ENCODE measurements at places on chromosomes 13 and 19.

GRCh38 chr13:36259361-36260137 is 38.1 kb downstream of the CCDC169 start:
- no peak for DNase-seq

- peak; percentile 71 for DNase-seq
Observed at GRCh38 chr19:588093-588740, 1.5 kb upstream of the HCN2 start.

GRCh38 chr13:31885994-31886393 is 145.6 kb upstream of the FRY start:
- no peak for DNase-seq

- no peak for DNase-seq
Observed at GRCh38 chr19:3591876-3592613, 6.8 kb downstream of the GIPC3 start.

DNA sequence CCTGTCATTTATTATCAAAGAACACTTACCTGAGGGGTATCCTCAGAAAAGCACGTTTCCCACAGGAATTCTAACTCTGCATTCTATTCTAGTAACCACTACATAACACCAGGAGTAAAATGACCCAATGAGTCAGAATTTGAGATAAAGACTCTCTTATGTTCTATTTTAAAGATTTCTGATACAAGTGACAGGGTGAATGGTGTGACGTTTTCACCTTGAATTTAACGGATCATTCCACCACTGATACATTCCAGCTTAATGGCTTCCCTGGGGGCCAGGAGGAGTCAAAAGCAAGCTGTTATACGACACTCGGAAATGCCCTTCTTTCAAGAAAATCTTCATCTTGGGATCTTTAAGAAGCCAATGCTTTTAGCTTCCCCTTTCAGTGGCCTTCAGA is 55.2 kb downstream of the SLC7A1 start:
- DNase-seq: no peak

- DNase-seq: no peak
Observed at GRCh38 chr13:101474419-101474957, 22.0 kb downstream of the ITGBL1 start.

DNA sequence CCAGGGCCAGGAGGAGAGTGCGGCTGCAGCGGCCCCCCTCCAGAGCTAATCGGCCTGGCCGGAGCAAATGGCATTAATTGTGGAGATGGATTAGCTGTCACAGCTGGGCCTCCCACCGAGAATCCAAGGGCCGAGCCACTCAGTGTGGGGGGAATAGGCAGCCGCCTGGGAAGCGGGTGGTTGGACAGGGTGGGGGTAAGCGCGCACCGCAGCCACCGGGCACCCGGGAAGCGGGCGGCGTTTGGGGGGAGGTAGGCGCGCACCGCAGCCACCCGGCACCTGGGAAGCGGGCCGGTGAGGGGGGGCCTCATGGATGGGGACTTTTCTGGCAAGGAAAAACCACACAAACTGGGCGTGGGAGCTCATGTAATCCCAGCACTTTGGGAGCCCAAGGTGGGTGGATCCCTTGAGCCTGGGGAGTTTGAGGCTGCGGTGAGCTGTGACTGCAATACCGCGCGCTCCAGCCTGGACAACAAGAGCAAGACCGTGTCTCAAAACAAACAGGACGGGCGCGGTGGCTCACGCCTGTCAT is 9.7 kb downstream of the R3HDM4 start:
- no peak for DNase-seq

- DNase-seq: no peak
Observed at GRCh38 chr13:94657167-94657566, 55.2 kb downstream of the SOX21 start.

DNA sequence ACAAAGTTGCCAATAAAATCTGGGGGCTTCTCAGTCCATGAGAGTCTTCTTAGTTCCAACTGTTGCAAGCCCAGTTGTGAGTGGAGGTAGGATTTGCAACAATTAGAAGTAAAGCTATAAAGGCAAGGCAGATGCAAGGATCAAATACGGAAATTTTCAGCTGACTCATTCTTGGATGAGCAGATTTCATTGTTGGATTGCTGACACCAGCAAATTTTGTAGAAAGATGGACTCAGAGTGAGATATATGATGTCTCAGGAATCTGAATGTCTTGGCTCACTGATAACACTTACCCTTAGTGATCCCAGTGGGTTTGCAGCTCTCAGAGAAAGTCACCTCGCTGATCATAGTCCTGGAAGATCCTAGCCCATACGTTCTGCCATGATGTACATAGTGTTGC is 209.0 kb downstream of the GPC6 start:
- no peak for DNase-seq

- DNase-seq: no peak
Observed at GRCh38 chr19:17484520-17485185, 14.3 kb downstream of the SLC27A1 start.

DNA sequence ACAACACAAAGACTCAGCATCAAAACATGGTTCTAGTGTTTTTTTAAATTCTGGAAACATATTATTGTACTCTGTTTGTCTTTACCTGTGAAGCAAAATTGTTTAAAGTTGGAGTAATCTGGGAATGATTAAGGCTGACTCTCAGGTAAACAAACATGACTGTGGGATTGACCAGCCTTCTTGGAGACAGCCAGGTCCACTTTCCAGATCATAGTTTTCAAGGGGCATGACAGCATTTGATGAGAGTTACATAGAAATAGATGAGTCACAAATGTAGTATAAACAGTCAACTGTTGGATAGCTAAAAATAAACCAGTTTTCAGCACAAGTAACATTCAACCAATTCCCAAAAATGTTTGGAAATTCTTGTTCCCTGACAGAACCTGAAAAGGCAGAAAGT is 1680.9 kb downstream of the OLFM4 start:
- no peak for DNase-seq

- no peak for DNase-seq
Observed at GRCh38 chr19:5225486-5226345, 114.9 kb downstream of the PTPRS start.

GRCh38 chr19:8585894-8586750 is 8.9 kb upstream of the MYO1F start:
- DNase-seq: peak; percentile 70

DNA sequence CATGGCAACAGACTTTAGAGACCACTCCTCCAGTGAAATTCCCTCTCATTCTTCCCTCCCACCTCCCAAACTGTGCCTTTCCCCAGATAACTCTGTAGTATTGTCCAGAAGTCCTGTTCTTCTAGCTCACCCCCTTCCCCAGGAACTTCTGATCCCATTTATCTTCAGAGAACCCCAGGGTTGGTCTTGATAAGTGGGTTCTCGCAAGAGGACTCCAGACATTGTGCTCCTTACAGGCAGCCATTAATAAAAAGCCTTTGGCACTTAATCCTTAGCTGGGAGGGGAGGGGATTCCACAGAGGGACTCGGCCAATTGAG is 1.9 kb downstream of the LTBP4 start:
- no peak for DNase-seq

DNA sequence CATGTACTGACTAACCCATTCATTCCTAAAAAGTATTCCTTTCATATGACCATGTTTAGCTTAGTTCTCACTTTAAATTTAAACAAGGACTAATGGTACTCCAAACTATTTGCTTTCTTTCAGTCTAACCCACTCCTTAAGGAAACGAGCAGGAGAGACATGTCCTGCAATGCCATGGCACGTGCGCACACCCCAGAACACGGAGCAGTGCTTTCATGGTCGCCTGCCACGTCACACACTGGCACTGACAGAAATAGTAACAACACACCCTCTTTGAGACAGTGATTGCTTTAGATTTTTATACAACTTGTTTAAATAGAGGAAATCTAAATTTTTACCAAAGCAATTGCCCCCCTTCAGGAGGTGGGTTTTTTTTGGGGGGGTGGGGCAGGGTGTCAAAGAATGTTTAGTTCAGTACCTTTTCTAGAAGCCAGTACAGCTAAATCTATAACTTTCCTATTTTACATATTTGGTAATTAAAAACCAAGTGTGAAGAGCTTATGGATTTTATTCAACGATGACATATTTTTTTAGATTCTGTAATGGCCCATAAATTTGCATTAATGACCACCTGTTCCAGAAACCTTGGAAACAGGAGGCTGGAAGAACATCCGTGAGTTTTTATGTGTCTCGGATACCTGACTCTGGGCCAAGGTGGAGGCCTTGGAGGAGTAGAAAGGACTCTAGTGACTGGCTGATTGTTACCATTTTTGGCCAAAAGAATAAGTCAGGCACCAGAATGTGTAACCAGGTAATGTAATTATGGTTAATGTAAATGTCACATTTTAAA is 247.1 kb downstream of the DCT start:
- DNase-seq: no peak

DNA sequence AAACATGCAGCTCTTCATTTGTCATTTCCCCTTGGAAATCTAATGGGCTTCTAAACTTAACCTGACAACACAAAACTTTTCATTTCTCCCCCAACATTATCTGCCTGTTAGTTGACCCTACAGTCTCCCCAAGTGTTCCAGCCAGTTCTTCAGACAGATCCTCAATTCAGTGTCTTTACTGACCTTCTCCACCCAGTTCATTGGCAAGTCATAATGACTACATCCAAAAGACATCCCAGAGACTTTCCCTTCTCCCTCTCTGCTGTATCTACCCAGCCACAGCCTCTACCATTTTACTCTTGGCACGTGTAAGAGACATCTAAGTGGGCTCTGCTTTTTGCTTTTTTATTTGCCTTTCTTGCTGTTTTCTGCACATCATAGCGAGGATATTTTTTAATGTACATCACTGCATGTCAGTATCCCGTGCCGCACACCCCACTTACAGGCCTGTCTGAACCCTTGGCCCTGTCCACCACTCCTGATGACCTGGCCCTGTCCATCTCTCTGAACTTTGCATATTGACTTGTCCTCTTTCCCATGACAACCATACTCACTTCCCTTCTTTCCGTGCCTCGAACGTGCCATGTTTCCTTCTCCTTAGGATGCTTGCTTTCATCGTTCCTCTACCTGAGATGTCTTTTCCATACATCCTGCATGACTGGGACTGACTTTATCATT is 391.9 kb downstream of the IRS2 start:
- DNase-seq: no peak

DNA sequence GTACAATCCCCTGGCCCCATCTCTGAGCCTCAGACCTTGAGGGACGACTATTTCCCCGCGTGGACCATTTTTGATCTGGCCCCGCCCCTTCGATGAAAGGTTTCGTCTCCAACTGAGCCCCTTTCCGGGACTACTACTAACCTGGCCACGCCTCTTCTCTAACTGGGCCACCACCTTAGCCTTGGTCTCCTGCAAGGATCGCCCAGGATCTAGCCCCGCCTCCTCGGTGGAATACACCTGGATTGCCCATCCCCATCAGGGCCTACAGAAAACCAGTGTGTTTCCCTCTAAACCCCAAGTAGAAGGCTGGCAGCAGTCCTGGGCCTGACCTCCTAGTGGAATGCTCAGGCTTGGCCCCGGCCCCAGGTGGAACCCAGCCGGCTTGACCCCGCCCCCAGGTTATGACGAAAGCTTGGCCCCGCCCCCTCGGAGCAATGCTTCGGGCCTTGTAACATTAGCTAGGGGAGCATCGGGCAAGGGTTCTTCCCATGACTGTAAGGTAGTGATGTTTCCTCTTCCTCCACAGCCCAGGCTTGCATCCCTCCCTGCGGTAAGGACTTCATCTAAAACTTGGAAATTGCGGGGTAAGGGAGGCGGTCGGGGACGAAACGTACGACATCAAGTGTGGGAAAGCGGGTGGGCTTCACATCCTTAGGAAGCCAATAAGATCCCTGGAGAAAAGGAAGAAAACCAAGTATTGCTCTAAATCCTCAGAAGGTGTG is 9.1 kb downstream of the SPACA6 start:
- peak; percentile 27 for DNase-seq

- no peak for DNase-seq
Observed at GRCh38 chr19:4877753-4878490, 10.5 kb upstream of the PLIN3 start.

- no peak for DNase-seq
Observed at GRCh38 chr13:37345869-37346268, 240.4 kb upstream of the CSNK1A1L start.

DNA sequence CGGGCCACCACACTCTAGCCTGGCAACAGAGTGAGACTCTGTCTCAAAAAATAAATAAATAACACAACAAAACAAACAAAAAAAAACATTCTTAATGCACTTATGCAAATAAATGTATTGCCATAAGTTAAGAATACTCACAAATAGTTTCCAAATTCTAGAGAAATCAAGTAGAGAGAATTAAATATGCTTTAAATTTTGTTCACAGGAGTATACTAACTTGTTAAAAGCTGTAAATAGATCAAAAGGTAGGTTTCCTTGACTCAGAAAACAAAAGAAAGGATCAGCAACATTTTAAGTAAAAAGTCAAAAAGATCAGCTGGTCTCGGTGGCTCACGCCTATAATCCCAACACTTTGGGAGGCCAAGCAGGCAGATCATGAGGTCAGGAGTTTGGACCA is 50.5 kb upstream of the ZNF429 start:
- no peak for DNase-seq

GRCh38 chr19:9819596-9819909 is 674 bp upstream of the FBXL12 start:
- DNase-seq: no peak

GRCh38 chr13:110423689-110424302 is 116.7 kb downstream of the COL4A2 start:
- DNase-seq: no peak

DNA sequence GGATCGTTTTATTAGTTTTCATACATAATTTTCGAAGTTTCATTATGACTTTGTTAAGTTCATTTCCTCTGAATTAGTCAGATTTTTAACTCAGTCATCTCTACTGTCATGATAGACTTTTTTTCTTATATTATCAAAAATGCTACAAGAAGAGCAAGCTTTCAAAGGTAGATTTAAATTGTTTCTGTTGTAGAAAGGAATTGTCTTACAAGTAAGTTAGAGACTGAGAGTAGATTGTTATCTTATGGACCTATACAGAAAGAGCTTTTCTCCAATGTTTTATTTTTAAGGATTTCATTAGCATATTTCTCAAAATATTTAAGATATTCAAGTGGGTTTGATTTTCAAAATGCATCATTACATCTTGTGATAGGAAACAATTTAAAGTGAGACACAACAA is 2.7 kb downstream of the MAB21L1 start:
- DNase-seq: no peak

DNA sequence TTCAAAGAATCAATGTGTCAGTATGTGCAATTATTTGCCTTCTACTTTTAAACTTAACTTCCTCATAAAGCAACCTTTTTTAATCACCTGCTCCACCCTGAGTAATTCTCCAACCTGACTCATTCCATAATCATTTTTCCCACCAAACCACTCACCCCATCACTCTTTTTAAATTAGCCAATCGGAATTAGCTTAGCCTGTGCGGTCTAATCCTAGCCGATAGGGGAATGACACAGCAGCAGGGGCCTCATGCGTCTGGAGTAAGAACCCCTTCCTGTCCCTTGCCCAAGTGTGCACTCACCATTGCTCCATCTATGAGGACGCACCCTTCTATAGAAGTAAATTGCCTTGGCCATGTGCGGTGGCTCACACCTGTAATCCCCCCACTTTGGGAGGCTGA is 27.4 kb upstream of the ZNF83 start:
- no peak for DNase-seq

- peak; percentile 29 for DNase-seq
Observed at GRCh38 chr19:11737964-11738745, 591 bp downstream of the ZNF823 start.

- no peak for DNase-seq
Observed at GRCh38 chr13:53201454-53202225, 173.0 kb downstream of the OLFM4 start.

Data from activated CD4-positive, alpha-beta T cell treated with anti-CD3 and anti-CD28 coated beads, Interleukin-2, amount 10 ng/mL, durations not matched to agents 7 days and 5 days (primary cell).